ENCODE measurements at places on chromosomes 16 and 17. TPM values are rescaled to one million over a fixed set of nuclear protein-coding genes. Genes with fewer than 3 reads are reported as not detected.

ZP2 gene
- not detected for total RNA-seq

KRT27 gene
- total RNA-seq, result not detected

AGRP gene
- total RNA-seq, result not detected

DNA sequence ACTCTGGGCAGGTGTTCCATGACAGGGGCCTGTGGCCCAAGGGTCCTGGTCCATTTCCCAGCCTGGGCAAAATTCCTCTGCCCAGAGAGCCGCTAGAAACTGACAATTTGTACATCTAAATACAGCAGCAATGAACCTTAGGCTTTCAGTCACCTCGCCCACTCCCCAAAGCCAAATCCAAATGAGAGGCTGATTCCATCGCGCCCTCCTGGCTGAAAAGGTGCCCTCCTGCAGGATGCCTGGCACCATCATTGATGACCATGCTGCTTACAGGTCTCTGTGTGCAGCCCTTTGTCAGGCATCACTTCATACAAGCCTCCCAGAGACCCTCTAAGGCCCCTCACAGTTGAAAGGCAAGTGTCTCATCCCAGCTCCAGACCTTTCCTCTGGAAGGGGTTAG lies 114.7 kb downstream of the C16orf78 start:
- DNase-seq, result no peak

GRCh38 chr17:1861391-1862010 lies 31.7 kb downstream of the RPA1 start:
- no peak for DNase-seq

DNA sequence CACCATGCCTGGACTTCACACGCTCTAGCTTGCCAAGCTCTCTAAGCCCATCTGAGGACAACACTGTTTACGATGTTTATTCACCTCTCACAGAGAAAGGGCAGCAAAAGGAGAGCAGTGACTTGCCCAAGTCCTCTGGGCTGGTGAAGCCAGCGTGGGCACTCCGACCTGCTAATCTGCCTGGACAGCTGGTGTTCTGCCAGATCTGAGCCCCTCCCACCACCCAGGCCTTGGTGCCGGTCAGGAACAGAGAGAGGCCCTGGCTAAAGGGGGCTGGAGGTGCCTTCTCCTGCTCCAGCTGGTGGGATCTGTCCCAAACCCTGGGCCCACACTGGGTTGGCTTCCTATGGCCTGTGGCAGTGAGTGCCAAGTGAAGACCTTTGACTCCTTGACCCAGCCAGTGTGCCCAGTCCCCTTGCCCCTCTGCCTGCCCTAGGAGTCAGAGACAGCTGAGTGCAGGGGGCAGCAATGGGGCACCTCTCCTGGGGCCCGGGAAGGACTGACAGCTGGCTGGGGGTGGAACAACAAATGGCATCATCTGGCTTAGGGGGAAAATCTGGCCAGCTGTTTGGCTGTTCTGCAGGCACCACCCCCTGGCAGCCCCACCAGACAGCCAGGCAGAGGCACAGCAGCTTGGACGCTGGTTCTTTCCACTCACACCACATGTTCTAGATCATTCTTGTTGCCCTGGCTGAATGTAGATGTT lies 1.8 kb upstream of the SLC4A1 start:
- no peak for DNase-seq

DNA sequence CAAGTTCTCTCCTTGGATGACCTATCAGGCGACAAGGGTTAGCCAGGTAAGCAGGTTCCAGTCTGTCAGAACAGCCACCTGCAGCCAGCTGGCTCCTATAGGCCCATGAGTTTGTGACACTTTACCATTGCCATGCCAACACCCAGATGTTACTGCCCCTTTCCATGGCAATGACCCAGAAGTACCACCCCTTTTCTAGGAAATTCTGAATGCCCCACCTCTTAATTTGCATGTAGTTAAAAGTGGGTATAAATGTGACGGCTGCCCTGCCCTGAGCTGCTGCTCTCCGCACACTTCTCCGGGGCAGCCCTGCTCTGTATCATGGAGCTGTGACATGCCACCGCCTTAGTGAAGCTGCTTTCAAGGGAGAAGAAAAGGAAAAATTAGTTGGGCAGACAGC lies 10.0 kb upstream of the SECTM1 start:
- no peak for DNase-seq

DNA sequence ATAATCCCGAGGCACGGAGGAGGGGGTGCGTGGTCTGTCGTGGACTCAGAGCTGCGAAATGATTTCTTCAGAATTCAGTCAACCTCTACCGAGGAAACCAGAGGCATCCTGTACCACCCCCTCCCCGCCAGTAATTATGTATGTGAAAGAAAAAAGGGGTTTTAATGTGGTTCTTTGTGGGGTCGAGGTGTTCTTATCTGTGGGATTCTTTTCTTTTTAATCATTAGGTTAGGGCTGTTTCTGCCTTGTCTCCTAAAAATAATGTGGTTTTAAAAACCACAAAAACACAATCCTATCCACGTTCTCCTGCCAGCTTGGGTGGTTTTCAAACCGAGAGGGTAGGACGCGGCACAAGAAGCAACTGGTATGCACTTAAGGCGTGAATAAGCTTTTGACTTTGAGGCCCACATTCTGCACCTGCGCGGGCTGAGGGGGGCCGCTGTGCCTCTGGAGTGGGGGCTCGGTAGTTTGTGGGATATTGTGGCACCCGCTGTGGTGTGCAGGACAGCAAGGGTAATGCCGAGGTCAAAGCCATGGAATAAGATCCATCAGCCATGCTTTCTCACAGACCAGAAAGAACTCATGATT lies 1.0 kb downstream of the SLC47A1 start:
- no peak for DNase-seq

DNA sequence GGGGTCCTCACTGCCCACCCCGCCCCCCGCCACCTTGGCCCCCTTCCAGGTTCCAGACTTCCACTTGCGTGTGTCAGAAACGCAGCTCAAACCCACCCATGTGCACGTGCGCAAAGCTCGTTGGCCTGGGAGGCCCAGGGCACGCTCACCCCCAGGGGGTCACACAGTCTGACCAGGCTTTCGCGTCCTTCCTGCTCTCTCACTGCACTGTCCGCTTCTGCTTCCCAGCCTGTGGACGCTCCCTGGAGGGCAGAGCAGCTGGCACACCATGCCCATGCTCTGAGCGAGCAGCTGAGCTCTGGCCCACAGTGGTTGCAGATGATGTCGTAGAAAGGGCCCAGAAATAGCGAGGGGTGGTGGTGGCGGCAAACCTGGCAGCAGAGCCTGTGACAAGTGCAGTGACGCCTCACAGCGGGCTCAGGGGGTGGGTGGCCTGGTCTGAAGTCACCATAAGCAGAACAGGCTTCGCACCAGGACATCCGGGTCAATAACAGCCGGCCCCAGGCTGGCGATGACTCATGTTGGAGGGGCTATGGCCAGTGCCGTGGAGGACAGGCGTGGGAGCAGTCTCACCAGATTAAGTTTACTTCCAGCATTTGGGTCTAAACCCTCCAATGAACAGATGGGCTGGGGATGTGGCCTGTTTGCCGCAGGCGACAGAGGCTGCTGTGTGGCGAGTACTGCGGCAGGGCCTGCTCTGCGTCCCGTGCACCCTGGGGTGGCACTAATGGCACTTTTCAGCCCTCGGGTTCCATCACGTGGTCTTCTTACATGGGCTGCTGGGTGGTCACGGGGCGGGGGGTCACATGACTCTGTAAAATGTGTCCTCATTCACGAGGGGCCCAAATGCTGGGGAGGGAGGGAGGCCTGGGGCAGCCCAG lies 49.0 kb downstream of the NT5M start:
- DNase-seq, result no peak

- DNase-seq, result no peak
These were observed 21.9 kb downstream of the MED13 start for GRCh38 chr17:62043140-62043539.
